ENCODE measurements at places on chromosomes 4 and X.

DNA sequence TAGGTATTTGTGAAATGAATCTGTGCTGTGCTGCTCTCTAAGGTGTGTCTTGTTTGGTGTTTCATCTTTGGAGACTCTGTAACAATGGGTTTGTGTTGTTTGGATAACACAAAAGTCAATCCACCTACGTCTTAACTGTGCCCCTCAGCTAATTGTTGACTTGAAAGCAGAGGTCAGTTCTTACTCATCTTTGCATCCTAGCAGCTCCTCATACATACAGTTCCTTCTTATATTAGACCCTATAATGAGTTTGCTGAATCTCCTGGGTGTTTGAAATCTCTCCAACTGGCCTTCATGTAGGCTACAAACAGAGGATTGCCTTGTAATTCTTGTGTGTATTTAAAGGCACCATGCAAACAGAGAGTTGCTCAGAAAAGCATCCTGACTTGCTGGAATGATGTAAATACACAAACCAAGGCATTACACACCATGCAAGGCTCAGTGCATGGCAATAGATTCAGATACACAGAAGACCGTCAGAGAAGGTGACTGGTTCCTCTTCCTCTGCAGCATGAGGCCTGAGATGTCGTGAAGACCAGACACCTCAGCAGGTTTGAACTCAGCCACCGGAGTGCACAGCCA lies 220.0 kb upstream of the JADE1 start:
- DNase-seq = no peak

DNA sequence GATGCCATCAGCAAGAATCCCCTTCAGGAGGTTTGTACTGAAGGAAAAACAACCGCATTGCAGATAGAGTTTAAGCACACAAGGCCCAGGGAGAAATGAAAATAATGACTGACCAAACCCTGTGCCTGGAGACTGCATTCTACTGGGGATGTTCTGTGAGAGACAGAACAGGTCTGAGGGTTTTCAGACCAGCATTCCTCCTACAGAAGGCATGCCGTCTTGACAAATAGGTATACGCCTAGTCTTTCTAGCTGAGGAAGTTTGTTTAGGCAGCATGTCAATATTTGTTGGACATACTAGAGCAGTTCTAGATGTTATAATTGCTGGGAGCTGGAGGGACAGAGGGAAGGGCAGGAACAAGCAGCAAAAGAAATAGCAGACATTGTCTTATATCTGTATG lies 68.4 kb upstream of the SCOC start:
- no peak for DNase-seq

DNA sequence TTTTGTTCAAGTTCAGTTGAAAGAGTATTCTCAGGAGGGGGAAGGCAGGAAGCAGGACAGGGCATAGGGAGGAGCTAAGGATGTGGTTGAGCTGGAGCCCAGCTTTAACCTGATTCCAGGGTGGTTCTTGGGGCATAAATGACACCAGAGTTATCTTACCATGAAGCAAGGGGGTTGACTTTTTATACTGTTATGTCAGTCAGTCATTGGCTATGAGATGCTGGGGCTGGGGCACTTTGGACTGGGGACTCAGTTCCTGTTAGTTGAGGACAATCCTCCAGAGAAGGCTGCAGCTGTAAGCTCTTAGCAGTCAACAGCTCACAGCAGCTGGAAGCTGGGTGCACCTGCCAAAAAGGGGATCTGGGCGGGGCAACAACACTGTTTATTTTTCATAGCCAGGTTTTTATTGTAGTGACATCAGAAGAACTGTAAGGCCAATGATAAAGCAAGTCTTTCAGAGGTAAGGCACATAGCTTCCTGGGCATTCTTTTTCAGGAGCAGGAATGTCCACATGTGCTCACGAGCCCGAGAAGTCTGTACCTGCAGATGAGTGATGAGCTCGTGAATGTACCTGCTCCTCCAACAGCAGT lies 78.5 kb downstream of the MID1IP1 start:
- DNase-seq = peak; percentile 34

GRCh38 chr4:78720204-78720603 lies 55.9 kb upstream of the BMP2K start:
- DNase-seq = no peak

DNA sequence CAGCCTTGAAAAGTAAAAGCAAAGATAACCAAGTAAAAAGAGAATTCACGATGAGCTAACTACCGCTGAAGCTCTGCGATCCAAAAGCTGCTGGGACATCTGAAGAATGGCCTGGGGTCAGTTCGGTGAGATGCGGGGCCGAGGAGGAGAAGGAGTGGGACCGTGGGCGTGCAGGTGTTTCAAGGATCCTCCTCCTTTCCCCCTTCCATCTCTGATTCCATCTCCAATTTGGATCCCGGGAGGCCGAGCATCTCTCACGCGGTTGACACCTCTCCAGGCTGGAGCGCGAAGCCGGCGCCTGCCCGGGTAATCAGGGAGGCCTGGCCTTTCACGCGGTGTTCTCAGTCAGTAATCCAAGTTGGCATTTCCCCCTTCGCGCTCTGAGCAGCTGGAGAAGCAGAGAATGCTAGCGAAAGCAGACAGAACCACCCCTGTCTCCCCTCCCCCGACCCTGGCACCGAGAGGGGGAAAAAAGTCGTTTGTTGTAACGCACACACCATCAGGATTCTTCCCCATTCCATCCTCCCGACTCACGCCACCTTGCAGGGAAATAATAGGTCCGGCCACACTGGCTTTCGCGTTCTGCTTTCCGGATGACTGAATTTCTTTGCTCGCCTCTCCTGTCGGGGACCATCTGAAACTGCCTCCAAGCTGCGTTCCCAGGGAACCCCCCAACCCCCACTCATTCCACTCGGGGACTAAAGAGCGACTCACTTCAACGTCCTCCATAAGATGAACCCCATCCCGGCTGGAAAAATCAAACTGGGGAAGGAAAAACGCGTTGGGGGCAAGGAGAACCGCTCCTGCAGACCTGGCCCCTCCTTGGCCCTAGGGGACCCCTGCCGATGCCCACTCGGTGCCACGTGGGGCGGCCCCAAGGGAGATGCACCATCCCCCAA lies 6.5 kb downstream of the NEUROG2 start:
- DNase-seq = no peak

- peak; percentile 70 for DNase-seq
Observed at GRCh38 chrX:154082396-154083125, 15.0 kb downstream of the MECP2 start.

DNA sequence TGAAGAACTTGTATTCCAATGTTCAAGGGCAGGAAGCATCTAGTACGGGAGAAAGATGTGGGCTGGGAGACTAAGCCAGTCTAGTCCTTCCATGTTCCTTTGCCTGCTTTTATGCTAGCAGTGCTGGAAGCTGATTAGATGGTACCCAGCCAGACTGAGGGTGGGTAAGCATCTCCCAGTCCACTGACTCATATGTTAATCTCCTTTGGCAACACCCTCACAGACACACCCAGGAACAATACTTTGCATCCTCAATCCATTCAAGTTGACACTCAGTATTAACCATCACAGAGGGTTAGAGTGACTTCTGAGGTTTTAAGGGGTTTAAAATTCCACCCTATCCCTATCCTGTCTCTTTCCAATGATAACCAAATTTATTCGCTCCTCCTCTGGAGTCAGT lies 6.5 kb downstream of the HMGN5 start:
- DNase-seq = no peak

DNA sequence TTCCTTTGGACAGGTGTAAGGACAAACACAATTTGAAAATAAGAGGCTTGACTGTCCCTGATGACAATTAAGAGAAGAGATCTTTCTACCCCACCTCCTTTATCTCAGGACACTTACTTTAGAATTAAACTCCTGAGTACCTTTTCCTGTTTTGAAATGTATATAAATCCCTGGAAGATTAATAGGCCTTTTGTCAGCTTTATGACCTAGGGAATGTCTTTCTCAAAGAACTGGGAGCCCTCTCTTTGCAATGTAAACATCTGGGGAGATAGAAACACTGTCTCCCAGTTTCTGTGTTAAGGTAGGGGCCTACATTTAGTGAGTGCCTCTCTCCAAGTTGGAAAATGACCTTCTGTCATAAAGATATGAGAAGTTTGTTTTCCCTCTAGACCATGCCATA lies 31.7 kb downstream of the AGA start:
- no peak for DNase-seq

- DNase-seq = peak; percentile 25
Observed at GRCh38 chrX:155745792-155746191, 133.0 kb upstream of the TMLHE start.

- DNase-seq = no peak
Observed at GRCh38 chr4:113641025-113641431, 120.5 kb downstream of the CAMK2D start.

- no peak for DNase-seq
Observed at GRCh38 chr4:37066159-37066558, 178.4 kb upstream of the NWD2 start.

DNA sequence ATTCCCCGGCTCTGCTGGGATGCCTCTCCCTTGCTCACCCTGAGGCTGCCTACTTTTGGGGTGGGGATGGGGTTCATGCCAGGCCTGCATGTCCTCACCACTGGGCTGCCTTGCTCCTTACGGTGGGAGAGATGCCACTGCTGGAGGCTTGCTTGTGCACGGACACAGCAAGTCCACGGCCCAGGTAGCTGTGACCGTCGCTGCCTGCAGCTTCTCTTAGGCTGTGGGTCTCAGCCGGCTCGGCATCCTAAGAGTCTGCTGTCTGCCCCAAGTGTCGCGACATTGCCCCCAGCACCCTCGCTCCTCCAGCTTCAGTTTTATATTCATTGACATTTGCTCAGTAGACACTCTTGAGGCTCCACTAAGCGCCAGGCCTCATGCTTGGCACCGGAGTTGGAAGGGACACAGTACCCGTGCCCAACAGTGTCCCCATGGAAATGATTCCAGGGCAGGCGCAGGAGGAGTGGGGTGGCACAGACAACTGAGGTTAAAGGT lies 58.3 kb downstream of the TBC1D14 start:
- no peak for DNase-seq

DNA sequence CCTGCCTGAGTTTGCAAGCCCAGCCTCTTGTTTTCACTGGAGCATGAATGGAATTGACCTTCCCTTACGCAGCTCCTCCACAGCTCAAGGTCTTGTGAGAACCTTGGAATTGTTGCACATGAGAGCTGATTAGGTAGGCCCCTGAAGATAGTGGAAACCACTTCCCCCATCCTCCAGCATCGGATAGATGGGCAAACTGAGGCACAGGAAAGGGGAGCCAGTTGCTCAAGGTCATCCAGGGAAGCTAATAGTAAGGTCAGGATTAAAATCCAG lies 27.2 kb downstream of the PJA1 start:
- no peak for DNase-seq

DNA sequence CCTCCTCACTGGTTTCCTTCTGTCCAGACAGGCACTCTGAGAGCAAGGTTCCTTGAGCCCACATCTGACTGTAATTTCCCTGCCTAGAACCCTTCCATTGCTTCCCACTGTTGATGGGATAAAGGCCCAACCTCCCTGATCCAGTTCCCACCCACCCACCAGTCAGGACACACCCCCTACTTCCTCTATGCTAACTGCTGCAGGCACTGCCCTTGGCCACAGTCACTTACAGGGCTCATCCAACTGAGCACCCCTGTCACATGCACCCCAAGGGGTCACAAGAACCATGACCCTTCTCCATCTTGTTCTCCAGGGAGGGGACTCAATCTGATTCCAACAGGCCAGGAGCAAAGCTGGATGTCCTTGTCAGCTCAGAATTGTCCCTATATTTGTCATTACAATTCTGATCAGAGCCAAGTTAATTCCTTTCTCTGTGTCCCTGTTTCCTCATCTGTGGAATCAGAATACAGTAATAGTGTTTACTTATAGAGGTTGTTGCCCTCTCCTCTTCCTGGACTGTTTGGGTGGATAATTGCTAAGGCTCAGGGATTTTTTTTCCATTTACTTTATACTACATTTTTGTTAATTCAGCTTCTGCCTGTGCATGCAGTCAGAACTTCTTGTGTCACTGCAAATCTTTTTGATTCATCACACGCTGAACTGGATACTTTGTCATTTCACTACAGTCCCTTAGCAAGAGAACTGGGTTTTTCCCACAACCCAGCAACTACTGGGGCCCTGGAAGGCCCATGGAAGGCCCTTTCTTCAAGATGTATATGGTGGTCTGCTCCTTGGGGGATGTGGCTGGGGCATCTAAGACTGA lies 105.6 kb upstream of the MAMLD1 start:
- no peak for DNase-seq
